Coronary artery (tissue), 2 donors: ENCODE measurements at places on chromosomes 11 and 22.

DNA sequence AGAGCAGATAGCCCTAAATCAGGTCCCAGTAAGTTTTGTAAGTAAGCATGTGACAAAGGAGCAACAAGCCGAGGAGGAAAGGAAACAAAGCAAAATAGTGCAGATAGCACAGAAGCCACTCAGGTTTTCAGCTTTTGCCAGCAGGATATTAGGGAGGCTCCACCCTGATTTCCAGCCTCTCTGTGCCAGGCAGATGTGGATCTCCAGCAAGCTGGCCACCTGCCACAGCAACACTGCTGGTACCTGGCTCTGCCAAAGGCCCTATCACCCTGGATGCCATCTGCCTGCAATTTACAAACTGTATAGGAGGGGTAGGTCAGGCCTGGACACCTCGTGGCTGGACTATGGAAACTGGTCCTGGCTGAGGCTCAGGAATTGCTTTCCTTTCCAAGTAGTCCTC lies 12.2 kb upstream of the NNMT start:
- DNase-seq: no peak

GRCh38 chr22:19639610-19640135 lies 74.6 kb upstream of the SEPTIN5 start:
- peak; percentile 35 for DNase-seq

- DNase-seq: no peak
Measured at GRCh38 chr22:17307566-17307965, 61.7 kb upstream of the CECR2 start.

GRCh38 chr22:49322231-49322630 lies 505.4 kb downstream of the BRD1 start:
- no peak for DNase-seq

GRCh38 chr11:65538232-65538914 lies 13.5 kb downstream of the SCYL1 start:
- DNase-seq: peak; percentile 70

- no peak for DNase-seq
Measured at GRCh38 chr11:37306563-37306962, 708.5 kb upstream of the RAG2 start.

DNA sequence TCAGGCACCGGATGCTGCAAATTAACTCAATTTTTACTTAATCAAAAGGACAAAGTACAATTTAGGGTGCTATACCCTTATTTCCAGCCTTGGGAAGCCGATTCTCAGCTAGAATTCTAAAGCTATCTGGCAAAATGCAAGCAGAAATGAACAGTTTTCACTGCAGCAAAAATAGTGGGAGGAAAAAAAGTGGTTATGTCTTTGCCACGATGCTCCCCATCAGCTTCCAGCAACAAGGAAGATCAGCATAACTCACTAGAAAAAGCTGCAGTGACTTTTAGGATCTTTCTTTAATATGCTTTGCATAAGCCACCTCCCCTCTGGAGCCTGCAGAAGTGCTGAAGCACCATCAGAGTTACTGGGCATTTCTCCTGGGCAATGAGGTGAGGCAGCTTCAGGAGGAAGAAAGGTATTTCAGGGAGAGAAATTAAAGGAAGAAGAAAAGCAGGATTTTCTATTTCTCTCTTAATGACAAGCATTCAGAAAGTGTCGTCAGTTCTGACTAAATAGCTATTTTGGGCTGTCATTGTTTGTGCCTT lies 702.9 kb downstream of the DLG2 start:
- no peak for DNase-seq

GRCh38 chr11:78560826-78561484 lies 13.7 kb downstream of the NARS2 start:
- no peak for DNase-seq

- DNase-seq: peak; percentile 36
Measured at GRCh38 chr11:71218789-71219499, 33.4 kb downstream of the SHANK2 start.

- no peak for DNase-seq
Measured at GRCh38 chr11:3077189-3077836, 20.1 kb upstream of the CARS1 start.

DNA sequence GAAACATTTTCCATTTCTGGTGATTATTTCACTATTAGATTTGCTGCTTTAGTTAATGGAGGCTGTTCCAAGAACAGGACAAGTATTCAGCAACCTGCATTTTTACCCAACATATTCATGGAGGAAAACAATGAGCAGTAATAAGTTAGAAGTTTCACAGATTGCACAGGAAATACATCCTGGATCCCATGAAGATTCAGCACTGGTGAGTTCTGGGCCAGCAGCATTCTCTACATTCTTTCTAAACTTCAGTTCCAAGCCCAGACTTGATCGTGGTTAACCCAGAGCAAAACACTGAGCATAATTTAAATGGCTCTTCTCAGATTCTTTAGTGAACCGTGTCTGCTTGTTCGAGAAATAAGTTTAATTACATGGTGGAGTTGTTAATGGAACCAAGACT lies 3.8 kb downstream of the FJX1 start:
- no peak for DNase-seq

DNA sequence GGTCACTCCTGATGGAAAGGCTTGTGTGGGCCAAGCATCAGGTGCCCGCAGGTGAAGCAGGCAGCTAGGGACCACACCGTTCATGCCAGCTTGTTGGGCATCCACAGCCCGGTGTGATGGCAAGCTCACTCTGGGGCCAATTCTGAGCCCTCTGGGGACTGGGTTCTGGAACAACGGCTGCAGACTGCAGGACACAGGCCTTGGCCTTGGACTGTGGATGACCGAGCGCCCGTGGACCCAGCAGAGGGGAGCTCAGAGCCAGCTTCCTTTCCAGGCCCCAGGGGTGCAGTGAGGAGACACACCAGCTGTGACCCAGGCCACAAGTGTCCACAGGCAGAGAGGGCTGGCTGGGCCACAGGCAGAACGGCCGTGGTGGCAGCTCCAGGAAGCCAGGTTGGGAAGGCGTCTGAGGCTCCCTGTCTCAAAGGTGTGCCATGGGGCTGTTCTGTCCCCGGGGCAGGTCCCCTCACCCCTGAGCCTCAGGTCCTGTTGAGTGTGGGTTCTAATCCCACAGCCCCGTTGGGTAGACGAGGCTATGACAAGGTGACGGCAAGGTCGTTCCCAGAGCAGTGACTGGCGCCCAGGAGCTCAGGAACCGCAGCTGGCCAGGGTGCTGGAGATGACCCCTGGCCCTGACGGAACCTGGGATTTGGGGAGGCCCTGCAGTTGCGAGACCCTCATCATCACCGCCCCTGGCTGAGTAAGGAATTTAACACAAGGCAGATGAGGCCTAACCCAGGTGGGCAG lies 1079.4 kb downstream of the BRD1 start:
- peak; percentile 71 for DNase-seq

- no peak for DNase-seq
Measured at GRCh38 chr22:21092797-21093554, 47.2 kb downstream of the LRRC74B start.

DNA sequence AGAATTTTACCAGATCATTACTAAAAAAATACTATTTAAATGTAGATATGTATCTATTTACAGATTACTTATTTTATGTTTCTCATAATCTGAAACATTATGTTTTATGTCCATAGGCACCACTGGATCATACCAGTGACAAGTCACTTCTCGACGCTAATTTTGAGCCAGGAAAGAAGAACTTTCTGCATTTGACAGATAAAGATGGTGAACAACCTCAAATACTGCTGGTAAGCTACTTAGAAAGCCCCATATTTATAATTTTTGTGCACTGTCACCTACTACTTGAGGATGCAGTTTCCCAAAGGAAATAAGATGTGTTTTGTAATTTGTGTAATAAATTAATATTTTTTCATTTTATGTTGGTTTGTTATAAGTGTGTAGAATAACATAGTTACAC lies 42.6 kb downstream of the USP47 start:
- DNase-seq: no peak

GRCh38 chr11:121059605-121060004 lies 35.7 kb downstream of the TBCEL start:
- no peak for DNase-seq

- DNase-seq: no peak
Measured at GRCh38 chr11:17744151-17744940, 9.8 kb downstream of the KCNC1 start.

- DNase-seq: no peak
Measured at GRCh38 chr11:30873924-30874610, 287.9 kb upstream of the MPPED2 start.

- DNase-seq: no peak
Measured at GRCh38 chr11:35077709-35078469, 61.1 kb upstream of the CD44 start.

DNA sequence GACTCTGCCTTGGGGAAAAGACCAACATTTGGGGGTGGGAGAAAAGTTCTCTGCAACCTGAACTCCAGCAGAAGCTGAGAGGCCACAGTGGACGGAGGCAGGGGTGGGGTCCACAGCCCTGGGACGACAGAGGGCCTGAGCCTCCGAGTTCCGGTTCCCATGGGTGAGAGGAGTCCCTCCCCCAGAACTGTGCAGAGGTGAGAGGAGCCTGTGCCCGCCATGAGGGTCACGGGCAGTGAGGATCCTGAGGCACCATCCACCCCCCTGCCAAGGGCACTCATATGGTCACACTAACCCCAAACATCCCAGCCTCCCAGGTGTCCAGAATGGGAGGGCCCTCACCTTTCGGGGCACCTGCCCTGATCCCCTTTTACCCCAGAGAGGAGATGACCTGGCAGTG lies 30.5 kb downstream of the KIAA0930 start:
- no peak for DNase-seq

- DNase-seq: no peak
Measured at GRCh38 chr11:92834296-92835020, 135.0 kb upstream of the MTNR1B start.

GRCh38 chr11:132576706-132577105 lies 955.6 kb downstream of the OPCML start:
- DNase-seq: no peak

DNA sequence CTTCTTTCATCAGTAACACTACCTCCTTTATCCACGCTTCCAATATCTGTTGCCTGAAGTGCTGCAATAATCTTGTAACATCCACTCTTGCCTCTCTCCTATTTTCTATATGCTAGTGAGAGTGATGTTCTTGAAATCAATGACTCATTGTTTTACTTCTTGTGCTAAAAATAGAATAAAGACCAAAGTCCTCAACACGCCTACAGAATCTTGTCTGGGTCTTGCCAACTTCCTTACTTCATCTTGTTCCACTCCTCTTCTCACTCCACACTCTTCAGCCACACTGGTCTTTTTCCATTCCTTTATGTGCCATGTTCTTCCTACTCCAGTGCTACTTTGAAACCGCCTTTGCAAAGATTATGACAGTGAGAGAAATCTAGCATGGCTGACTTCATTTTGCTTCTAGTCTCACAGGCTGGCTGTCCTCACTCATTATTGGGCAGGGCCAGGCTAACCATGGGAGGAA lies 136.4 kb downstream of the CCDC81 start:
- no peak for DNase-seq

DNA sequence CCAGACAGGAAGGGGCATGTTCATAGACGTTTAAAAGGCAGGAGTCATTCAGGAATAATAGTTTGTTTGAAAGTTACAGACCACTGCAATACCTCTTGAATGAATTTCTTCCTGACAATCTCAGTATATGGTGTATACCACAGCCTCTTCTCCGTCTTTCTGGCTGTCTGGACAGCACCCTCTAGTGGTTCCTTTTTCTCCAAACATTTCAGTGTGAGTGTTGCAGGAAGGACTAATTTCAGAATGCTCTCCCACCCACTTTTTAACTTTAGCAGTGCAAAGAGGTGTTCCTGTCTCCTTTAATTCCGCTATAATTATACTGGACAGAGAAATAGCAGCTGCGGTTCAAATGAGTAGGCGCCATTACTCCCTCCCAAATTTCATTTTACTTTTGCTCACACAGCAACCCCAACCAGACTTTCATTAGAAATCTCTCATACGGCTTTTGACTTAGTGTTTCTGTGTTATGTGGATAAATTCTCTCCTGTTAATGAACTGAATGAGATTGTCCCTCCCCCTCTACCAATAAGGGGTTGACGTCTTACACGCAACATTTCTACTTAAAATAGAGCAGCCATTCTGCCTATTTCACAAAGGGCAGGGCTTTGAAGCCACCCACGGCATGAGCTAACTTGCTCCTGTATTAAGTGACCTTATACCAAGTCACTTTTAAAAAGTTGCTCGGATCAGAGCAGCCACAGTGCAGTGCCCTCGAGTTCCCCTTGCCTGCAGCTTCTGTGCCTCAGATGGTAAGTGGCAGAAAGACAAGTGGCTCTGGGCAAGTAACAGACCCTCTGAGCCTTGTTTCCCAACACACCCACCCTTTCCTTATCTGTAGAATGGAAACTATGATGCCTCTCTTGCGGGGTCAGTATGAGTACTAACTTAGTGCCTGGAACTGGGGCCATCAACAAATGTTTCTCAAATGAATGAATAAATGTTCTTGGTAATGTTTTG lies 368.6 kb downstream of the OPCML start:
- no peak for DNase-seq

DNA sequence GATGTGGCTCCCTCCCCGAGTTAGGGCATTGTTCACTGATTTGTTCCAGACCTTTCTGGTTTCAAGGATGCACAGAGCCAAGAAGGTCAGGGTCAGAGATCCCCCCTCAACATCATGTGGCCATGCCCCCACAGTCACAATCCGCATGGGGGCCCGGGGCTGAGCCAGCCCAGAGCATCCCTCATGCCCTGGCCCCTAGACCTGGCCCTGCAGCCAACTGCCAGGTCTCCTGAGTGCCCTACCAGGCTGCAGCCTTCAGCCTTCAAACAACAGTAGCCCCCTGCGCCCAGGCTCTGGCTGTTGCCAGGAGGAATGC lies 142.4 kb downstream of the CRYBB2 start:
- DNase-seq: no peak

DNA sequence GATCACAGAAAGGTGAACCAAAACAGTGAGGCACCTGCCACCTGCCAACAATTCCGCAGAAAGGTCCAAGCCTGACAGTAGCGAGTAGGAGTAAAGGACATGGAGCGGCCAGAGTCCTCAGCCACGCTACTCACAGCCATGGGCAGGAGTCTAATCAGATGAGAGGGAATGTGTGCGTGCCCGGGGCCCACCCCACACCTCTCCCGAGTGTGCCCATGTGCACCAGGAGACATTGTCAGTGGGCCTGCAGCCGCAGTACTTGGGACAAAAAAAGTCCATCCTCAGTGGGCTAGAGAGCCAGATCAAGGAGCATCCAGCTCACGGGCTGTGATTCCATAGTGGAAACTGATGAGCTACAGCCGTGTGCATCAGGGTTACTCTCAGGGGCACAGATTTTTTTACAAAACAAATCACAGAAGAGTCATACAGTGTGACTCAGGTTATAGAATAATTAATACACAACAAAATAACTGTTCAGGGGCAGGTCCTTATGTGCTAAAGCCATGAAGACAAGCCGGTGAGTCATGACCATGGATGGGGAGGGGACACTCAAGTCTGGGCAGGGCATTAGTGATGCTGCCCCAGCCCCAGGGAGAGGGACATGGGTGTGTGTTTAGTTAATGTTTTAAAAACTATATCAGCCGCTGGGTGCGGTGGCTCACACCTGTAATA lies 12.0 kb downstream of the SART1 start:
- DNase-seq: no peak

DNA sequence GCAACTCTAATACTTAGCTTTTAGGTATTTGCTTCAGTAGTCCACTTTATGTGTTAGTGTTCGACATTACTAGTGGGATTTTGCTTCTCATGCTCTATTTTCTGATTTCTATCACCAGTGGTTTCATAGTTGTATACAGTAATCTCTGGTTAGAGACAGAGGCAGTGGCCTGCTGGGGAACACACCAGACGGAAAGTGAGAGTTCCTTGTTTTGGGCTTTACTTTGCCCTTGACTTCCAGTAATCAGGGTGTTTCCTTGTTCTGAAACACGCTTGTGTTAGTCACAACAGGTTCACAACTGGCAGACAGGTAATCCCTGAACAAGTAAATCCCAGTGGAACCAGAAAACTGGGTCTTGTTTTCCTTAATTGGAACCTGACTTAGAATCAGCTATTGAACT lies 56.0 kb downstream of the PACS1 start:
- no peak for DNase-seq

- DNase-seq: no peak
Measured at GRCh38 chr11:132535830-132536229, 996.5 kb downstream of the OPCML start.
